Chondrocyte (in vitro differentiated cells): ENCODE measurements at places on chromosomes 1 and 21.

GRCh38 chr1:163845279-163845678 is 523.5 kb downstream of the NUF2 start:
- DNase-seq = no peak

DNA sequence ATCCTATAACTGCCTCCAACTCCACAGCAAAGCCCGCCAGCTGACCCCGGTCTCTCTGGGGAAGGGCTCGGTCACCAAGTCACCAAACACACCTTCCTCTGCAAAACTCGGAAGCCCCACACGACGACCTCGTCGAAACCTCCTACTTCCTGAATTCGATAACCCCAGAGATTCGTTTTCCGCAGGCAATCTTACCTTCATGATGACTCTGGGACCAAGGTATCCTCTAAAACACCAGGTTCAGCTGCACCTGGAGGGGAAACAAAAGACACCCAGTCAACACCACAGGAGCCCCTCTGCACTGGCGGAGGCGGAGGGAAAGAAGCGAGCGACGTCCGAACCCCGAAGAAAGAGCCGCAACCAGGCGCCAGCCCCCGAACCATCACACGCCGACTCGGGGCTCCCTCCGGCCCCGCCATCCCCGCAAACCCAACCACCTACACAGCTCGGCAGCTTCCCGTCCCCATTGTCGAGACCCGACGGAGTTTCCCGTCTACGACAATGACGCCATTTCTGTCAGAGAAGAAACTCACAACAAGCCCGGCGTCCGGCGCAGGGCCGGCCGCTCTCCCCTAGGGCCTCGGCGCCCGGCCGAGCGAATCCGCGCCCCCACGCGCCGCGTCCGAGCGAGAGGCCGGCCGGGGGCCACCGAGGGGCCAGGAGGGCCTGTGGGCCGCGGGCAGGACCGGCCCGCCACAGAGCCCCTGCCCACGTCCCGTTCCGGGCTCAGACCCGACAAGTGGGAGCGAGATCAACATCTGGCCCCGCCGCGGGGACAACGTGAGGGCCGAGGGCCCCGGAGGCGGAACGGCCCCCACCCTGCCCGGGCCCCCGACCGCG is 1.0 kb downstream of the ARID4B start:
- no peak for DNase-seq

- DNase-seq = no peak
Measured at GRCh38 chr1:242826701-242827336, 302.3 kb upstream of the PLD5 start.

DNA sequence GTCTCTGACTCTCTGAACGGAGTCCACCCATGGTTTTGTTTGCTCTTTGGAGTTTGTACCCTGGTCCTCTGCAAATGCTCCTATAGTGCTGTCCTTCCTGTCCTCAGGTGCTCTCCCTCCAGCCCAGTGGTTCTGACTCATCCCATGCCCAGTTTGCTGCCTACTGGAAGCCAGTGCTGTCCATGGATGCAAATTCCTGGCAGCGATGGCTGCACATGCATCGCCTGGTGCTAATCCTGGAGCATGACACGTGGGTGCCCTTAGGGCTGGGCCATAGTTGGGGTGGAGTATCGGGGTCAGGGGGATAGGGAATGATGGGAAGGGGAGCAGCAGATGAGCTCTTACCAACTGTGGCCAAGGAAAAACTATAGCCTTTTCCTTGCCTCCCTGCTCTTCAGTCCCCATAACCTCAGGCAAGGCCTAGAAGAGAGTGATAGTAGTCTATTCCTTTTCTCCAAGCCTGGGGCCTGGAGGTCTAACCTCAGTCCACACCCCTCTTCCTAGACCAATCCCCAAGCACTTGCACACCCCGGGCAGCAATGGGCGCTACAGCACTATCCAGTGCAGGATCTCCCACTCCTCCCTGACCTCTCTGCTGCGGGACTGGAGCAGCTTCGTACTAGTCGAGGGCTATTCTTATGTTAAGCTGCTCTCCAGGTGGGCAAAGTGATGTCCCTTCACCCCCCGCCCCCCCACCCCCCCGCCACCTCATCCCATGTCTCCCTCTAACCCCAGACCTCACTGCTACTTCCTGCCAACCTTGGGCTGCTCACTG is 31.6 kb downstream of the HYI start:
- DNase-seq = no peak

DNA sequence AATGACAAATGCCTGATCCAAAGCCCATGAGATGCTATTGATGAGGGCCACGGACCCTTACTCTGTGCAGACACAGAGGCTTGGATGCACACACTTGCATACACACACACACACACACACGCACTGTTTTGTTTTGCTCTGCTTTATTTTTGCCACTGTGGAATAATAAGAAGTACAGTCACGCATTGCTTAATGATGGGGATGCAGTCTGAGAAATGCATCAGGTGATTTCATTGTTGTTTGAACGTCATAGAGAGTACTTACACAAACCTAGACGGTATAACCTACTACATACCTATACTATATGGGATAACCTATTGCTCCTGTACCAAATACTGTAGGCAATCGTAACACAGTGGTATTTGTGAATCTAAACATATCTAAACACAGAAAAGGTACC is 104.4 kb downstream of the RHOU start:
- DNase-seq = no peak

- DNase-seq = peak; percentile 89
Measured at GRCh38 chr21:46128933-46129571, 26.3 kb downstream of the FTCD start.

DNA sequence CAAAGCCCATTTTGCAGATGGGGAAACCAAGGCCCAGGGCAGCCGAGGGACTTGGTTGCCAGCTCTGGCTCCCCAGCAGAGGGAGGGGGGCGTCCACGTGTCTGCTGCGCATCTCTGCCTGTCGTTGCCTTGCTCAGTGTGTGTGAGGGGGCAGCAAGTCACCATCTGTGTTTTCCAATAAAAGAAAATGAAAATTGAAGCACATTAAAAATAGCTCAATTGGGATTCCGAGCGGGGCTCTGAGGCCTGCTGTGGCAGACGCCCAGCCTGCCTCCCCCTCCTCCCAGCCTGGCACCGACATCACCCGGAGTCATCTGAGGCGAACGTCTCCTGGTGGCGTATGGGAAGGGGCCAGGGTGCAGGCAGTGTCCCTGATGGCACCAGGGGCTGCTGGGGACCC is 51.2 kb downstream of the EPHB2 start:
- DNase-seq = no peak

DNA sequence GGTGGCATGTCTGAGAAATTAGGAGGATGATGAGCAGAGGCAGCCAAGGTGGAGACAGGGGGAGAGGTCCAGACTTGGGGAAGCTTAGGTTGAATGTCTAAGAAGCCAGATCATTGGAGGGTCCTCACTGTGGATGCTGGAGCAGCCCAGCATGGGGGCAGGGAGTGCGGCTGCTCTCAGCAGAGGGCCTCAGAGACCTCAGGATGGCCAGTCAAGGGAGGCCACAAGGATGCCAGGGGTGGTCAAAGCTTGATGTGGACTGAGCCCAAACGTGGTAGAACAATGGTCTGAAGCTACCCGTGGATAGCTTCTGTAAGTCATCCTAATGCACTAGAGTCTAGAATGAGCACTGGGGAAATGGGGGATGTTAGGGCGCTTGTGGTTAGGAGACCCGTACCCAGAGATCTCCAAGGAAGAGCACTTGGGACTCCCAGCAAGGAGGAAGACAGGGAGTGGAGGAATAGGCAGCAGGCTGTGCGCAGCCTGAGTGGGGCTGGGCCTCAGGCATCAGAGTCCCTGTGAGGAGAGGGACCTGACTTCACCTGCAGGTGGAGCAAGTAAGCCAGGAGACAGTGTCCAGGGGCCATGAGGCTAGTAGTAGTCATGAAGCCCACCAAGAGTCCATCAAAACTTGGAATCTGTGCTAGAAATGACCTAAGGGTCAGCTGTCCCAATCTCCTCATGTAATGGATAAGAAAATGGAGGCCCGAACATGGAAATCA is 4.3 kb upstream of the S100A9 start:
- DNase-seq = no peak
